Right cardiac atrium (tissue), 5 donors: ENCODE measurements at places on chromosomes 4 and X.

- DNase-seq = no peak
Observed at GRCh38 chr4:8844976-8845690, 26.5 kb downstream of the HMX1 start.

DNA sequence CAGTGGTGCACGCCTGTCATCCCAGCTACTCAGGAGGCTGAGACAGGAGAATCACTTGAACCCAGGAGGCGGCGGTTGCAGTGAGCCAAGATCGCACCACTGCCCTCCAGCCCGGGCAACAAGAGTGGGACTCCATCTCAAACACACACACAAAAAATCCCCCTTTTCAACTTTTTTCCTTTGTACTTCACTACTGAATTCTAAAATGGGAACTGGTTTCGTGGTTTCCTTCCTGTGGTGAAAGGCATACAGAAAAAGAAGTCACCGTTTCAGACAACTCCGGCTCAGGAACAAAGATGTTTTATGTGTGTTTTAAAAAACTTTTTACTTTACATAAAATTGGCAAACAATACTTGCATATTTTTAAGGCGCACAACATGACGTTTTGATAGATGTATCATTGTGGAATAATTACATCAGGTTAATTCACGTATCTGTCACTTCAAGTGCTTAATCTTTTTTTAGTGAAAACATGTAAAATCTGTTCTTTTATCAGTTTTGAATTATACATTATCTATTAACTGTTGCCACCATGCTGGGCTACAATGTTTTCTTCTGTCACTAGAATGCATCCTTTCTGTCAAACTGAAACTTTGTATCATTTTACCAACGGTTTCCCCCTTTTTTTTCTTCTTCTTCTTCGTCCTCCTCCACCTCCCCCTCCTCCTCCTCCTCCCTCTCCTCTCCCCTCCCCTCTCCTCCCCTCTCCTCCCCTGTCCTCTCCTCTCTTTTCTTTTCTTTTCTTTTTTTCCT is 186.0 kb downstream of the CRLF2 start:
- no peak for DNase-seq

- DNase-seq = no peak
Observed at GRCh38 chr4:89572224-89572858, 264.6 kb downstream of the SNCA start.

GRCh38 chrX:19832191-19832965 is 55.0 kb downstream of the SH3KBP1 start:
- no peak for DNase-seq

DNA sequence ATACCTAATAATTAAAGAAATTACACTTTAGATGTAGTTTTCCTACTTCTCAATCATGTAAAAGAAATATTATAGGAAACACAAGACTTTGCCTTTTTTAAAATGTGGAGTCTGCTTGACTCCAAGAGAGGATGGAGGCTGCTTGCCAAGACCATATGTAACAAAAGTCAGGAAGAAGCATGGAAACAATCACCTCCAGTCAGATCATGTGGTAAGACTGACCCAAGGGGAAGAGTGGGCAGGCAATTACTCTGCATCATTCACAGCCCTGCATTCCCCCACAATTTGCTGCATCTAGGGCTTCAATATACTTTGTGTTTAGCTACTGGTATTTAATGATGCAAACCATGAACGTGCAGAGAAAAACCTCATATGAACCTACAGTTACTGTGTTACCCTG is 78.0 kb upstream of the RXFP1 start:
- no peak for DNase-seq

DNA sequence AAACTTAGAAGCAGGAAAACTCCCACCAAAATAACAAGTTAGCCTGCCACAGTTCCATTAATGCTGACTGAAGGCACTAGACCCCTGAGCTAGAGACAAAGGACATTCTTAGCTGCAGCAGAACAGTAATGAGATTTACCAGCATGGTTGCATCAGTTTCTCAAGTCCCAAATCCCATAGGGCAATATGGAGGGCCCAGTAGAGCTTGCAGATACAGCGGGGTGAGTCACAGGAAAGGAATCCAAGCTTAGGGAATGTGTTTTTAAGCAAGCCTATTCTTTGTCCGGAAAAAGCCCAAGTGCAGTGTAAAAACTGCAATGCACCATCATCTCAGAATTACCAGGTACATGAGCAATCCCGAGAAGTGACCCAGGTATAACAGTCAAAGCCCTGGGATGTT is 51.3 kb upstream of the EXOC1L start:
- no peak for DNase-seq
